ENCODE measurements at places on chromosomes 3 and 15.

DNA sequence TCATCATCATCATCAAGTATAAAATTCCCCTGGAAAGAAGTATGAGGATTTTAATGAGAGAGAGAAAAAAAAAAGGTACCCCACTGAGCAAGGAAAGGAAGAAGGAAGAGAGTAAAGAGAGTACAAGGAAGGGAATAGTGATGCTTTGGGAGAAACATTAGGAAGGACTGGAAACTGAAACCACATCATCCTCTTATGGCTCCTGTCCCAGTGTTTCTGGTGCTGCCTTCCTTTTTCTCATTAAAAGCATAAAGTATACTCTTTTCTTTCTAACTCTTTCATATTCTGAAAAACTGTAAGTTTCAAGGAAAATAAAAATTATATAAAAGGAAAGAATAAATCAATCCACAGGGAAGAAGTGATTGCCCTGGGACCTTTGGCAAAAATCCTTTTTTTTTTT is 616.4 kb upstream of the CBLB start:
- no peak for DNase-seq

- no peak for DNase-seq
These were observed 4.0 kb downstream of the CCDC33 start for GRCh38 chr15:74240002-74240568.

- no peak for DNase-seq
These were observed 1092.3 kb downstream of the TUSC7 start for GRCh38 chr3:117801912-117802239.

DNA sequence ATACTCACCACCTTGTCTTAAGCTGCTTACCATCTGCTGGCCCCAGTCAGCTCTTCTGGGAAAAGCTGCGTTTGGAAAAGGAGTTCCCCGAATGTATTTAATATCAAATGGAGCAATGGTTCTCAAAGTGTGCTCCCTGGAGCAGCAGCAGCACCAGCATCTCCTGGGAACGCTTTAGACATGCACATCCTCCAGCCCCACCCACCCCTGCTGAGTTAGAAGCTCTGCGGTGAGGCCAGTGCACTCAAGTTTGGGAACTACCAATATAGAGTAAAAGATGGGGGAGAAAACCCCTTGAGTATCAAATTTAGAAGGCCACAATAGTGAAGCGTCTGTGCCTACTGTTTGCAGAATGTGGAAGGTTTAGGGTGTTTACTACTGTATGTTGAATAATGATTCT is 124.0 kb upstream of the TOPAZ1 start:
- DNase-seq, result no peak

DNA sequence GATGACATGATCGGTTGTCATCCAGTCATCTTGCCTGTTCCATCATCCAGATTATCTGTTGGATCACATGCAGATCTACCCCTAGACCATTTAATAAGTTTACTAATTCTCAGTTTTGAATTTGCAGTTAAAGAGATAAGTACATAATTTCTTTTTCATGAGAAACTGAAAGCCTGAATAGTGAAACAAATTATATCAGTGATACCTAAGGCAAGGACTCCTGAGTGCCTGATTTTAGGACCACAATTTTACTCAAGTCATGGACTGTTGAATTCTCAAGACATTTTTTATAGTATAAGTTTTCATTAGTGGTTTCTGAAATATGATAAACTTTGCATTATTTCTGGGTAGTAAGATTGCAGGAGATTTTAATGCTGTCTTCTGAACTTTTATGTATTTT is 13.2 kb downstream of the SIDT1 start:
- DNase-seq, result no peak

- DNase-seq, result no peak
These were observed 28.1 kb downstream of the CPNE4 start for GRCh38 chr3:132006605-132007204.

- DNase-seq, result no peak
These were observed 212.2 kb downstream of the GABRG3 start for GRCh38 chr15:27183201-27183600.

DNA sequence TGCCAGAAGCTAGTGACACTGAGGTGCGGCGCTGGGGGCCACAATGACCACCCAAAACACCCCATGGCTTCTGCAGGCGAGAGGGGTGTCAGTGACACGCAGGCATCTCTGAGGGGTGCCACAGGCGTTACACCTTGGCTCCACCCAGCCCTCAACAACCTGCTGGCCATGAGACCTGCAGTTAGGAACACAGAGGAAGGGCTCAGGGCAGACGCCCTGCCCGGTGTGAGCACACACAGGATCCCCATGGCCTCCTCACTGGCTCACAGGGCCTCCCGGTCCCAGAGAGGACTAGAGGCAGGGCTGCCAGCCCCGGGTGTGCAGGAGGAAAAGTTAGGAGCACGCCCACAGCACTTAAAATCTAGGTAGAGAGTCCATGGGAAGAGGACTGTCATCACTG is 35.1 kb downstream of the CYFIP1 start:
- DNase-seq, result no peak

GRCh38 chr3:170813266-170813665 is 56.7 kb downstream of the RPL22L1 start:
- DNase-seq, result no peak

- DNase-seq, result no peak
These were observed 361.0 kb upstream of the PLSCR5 start for GRCh38 chr3:146966124-146966523.

DNA sequence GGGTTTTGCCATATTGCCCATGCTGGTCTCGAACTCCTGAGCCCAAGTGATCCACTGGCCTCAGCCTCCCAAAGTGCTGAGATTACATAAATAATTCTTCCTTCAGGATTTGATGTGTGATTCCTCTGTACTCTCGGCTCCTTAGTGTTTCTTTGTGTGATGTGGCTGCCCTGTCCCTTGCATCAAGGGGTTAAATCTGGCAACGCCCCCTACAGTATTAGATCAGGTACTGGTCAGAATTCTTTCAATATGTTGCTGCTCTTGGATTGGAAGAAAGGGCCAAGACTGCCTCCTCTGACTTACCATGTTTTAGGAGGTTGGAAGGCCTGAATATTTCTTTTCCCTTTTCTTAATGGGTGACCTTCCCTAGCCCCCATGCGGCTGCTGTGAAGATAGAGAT is 390.6 kb upstream of the WNT5A start:
- no peak for DNase-seq

GRCh38 chr15:75677465-75678323 is 30.0 kb downstream of the SNX33 start:
- no peak for DNase-seq

DNA sequence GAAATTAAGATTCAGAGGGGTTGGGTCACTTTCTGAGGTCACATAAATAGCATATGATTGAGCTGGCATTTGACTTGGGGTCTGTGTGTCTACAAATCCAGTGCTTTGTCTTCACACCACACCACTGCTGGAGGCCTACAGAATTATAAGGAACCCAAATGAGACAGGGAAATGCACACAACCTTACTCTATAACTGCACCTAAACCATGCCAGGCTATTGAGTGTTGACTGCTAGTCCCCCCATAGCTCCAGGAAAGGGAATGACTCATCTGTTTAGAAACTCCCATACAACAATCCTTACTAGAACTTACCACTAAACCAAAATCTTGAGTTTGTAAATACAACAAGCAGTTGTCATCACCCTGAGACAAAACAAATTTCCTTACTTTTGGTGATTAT is 16.9 kb upstream of the TSC22D2 start:
- DNase-seq, result no peak

GRCh38 chr3:16052964-16053363 is 121.5 kb upstream of the GALNT15 start:
- DNase-seq, result no peak

DNA sequence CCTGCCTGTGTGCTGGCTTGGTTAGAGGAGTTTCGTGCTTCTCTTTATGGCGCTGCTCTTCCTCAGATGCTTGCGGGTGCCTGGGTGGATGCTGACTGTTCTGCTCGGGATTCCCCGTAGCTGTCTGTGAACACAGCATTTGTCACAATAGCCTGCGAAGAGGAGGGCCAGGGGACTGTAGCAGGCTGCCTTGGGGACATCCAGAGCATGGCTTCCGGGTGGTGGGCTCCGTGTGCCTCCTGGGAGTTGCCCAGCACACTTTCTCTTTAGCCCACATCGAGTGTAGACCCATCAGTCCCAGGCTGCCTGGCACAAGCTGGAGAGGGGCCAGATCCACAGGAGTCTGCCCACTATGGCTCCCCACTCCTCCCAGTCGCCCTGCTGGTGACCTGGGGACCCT is 22.4 kb downstream of the LRRK1 start:
- DNase-seq, result no peak

DNA sequence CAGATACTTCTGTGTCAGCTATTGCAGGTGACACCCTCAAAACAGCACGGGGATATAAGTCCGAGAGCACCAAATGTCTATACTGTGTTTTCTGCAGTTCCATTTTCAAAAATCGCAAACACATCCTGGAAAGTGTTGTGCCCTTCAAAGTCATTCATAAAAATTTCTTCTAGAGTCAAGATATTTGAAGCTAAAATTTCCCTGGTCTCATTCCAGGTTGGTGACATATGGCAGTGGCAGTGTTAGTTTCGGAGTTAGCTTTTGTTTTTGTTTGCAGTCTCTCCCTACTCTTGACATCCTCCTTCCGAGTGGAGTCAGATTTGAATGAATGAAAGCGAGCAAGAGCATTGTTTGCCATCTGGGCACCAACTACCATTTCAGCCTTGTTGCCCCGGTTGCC is 3.2 kb upstream of the FSIP1 start:
- no peak for DNase-seq

GRCh38 chr15:74763416-74763815 is 14.8 kb downstream of the CYP1A2 start:
- no peak for DNase-seq

- DNase-seq, result no peak
These were observed 14.7 kb downstream of the MAP2K1 start for GRCh38 chr15:66401130-66402021.

- DNase-seq, result no peak
These were observed 413.7 kb downstream of the PDCD6IP start for GRCh38 chr3:34212175-34212574.

DNA sequence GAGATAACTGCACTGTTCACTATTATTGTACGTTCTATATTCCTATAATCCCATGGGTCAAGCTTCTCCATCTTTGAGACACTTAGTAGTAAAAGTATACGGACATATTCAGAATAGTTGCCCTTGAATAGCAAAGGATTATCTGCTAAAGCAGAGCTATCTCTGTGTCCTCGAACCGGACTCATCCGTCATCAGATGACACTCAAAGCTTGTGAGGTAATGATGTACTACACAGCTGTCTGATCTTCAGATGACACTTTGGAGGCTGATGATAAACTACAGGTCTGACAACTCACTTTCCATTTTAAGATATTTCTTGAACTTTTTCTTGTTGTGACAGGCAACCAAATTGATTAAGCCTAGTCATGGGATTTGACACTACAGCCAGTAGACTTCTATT is 240.2 kb downstream of the SCAPER start:
- no peak for DNase-seq

DNA sequence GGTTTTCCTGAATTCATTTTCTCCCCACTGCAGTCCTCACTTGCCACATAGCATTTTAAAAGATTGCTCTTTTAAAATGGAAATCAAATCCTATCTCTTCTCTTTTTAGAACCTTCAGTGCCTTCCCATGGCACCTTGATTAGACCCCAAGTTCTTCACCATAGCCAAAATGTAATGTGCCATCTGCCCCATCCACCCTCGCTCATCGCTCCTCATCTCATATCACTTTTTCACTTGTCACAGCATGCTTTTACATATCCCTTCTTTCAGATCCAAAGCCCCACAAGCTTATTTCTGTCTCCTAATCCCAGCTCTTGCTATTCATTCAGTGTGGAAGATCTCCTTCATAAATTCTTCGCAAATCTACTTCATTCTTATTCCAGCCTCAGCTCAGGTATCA is 161.7 kb downstream of the CD47 start:
- no peak for DNase-seq

DNA sequence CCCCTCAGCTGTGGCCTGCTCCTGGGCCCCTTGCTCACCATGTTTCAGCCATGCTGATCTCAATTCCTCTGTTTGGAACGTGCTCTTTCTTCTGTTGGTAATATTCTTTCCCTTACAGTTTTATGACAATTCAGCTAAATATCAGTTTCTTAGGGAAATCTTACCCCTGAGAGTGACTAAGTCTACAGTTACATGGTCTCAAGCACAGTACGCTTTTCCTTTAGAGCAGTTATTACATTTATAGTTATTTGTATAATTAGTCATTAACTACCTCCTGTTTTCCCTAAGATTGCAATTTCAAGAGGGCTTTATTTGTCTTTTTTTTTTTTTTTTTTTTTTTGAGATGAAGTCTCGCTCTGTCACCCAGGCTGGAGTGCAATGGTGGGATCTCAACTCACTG is 23.5 kb downstream of the C3orf62 start:
- DNase-seq, result no peak
